Glutamatergic neuron (in vitro differentiated cells): ENCODE measurements at places on chromosomes 7 and 10. TPM values are rescaled to one million over a fixed set of nuclear protein-coding genes. Genes with fewer than 3 reads are reported as not detected.

HTRA1 gene
- total RNA-seq = 1.4 TPM

MALRD1 gene
- 0.27 TPM for total RNA-seq

MTURN gene
- 32.6 TPM for total RNA-seq

AVL9 gene
- total RNA-seq = 46.8 TPM

HOGA1 gene
- not detected for total RNA-seq

BTBD16 gene
- total RNA-seq = 0.98 TPM

FGFBP3 gene
- 7.5 TPM for total RNA-seq

FOXI2 gene
- total RNA-seq = 0.17 TPM

ZNF479 gene
- not detected for total RNA-seq

AGAP3 gene
- 406 TPM for total RNA-seq

HMX3 gene
- total RNA-seq = not detected

ASZ1 gene
- not detected for total RNA-seq

AMZ1 gene
- 0.15 TPM for total RNA-seq

ASIC3 gene
- total RNA-seq = 10.8 TPM

NPY4R gene
- total RNA-seq = not detected

IL2RA gene
- not detected for total RNA-seq

LRGUK gene
- 0.81 TPM for total RNA-seq

ZNF727 gene
- not detected for total RNA-seq

SFRP4 gene
- 2.2 TPM for total RNA-seq

CPEB3 gene
- 8.0 TPM for total RNA-seq

RBP3 gene
- not detected for total RNA-seq

ATG9B gene
- total RNA-seq = 9.4 TPM

ZNF33B gene
- 37.5 TPM for total RNA-seq

TEX47 gene
- total RNA-seq = not detected

SLC13A1 gene
- not detected for total RNA-seq

YWHAG gene
- total RNA-seq = 650 TPM

TMEM139 gene
- total RNA-seq = not detected

OR6B1 gene
- total RNA-seq = not detected

OPN1SW gene
- not detected for total RNA-seq

TMEM236 gene
- total RNA-seq = 0.07 TPM

POLL gene
- total RNA-seq = 33.4 TPM

LMOD2 gene
- total RNA-seq = not detected

MRC1 gene
- total RNA-seq = 7.9 TPM

EXOSC1 gene
- 27.1 TPM for total RNA-seq
